LHCN-M2 (cell line): ENCODE measurements at places on chromosomes 3 and 15. TPM values are rescaled to one million over a fixed set of nuclear protein-coding genes. Genes with fewer than 3 reads are reported as not detected.
A peak's percentile ranks its signal among the peaks of the same experiment; 100 is the strongest.

Gene FOXL2NB
- total RNA-seq, result 2.9 and 4.0 TPM in 2 replicates

- peak; percentile 13 for DNase-seq
Measured at GRCh38 chr3:44066806-44067205, 174.9 kb upstream of the TOPAZ1 start.

- DNase-seq, result peak; percentile 54
Measured at GRCh38 chr3:51974963-51975851, at the start of gene ABHD14A. Gene ABHD14A (plus strand): TSS chr3:51975064. CDS start chr3:51975136, 72 bp downstream.

- no peak for DNase-seq
Measured at GRCh38 chr3:139597947-139598346, 58.4 kb upstream of the RBP1 start.

DNA sequence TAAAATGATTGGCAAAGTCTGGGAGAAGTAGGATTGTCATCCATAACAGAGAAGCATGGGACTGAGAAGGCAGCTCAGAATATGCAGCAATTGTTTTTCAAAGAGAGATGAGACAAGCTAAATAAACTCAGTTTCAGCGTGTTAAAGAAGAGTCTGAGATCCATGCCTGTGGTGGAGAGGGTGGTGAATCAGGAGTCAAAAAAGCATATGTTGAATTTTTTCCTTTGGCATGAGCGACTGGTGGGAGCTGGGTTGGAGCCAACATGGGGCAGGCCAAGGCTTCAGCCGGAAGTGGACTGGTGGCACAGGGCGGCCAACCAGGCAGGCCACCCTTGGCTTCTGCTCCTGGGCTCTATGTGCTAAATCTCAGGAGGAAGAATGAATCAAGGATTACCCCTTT, 102.0 kb downstream of the SST start:
- no peak for DNase-seq

GRCh38 chr3:132843349-132843748, 121.1 kb upstream of the NPHP3 start:
- DNase-seq, result no peak

DNA sequence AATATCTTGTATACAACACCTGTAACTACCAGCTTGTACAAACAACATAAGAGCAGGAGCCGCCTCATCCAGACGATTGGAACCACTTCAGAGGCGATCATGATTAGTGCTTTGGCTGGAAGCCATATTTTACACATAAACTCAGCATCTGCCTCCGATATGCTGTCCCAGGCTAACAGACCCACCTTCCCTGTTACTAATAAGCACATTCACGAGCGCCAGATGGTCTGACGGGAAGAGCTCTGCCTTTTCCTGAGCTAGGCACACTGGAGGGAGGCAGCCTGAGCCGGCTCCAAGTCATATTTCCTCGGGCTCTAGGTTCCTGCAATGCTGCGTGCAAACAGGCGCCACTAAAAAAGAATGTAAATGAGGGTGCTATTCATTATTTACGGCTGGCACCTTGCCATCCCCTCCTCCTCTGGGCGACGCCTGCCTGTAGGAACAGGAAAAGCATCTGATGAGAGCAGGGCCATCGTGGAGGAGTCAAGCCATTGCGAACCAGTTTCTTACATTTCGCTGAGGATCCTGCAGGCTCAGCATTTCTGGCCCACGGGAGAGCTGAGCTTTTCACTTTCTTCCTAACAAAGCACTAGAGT, 98.2 kb downstream of the ANXA2 start:
- no peak for DNase-seq
